ENCODE measurements at places on chromosomes 2 and 18.

GRCh38 chr18:79502782-79503181 lies 107.1 kb downstream of the NFATC1 start:
- no peak for DNase-seq

GRCh38 chr2:73851274-73851673 lies 22.5 kb downstream of the STAMBP start:
- DNase-seq, result no peak

- DNase-seq, result no peak
Measured at GRCh38 chr18:24669502-24669901, 209.1 kb downstream of the HRH4 start.

- DNase-seq, result no peak
Measured at GRCh38 chr2:201880579-201880978, 74.2 kb downstream of the CDK15 start.

DNA sequence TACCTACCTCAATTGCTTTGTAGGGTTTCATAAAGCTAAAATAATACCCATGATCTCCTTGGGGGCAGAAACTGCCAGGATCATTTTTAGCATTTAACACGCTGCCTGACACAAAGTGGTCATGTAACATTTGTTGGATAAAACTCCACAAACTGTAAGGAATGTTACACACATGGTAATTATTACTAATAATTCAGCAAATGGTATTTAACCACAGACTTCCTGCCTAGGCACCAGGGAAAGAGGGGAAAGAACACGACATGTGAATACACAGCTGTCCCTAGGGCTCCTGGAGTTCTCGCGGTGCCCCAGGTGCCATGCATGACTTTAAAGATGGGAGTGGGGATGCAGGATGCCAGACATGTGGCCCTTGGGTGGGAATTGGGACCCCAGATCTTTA lies 43.5 kb downstream of the ASAP2 start:
- DNase-seq, result no peak

GRCh38 chr18:26566874-26567555 lies 18.7 kb upstream of the KCTD1 start:
- no peak for DNase-seq

DNA sequence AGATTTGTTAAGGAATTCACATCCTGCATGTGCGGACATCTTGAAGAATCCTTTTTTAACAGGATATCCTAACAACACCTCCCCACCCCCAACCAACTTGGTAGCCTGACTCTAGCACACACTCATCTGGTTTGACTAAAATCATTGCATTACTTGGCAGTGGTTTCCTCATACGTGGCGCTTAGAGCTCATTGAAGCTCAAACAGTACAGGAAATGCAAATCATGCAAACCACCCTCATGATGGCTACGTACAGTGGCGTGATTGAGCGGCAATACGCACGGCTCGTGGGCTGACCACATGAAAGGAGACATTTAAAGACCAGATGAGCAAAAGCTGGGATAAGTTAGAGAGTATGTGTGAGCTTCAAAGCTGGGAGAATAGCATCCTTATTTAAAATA lies 336.2 kb downstream of the ZEB2 start:
- DNase-seq, result no peak

GRCh38 chr18:80107426-80107825 lies 1.6 kb upstream of the ADNP2 start:
- DNase-seq, result no peak

GRCh38 chr18:62751341-62751821 lies 36.0 kb downstream of the PHLPP1 start:
- no peak for DNase-seq

DNA sequence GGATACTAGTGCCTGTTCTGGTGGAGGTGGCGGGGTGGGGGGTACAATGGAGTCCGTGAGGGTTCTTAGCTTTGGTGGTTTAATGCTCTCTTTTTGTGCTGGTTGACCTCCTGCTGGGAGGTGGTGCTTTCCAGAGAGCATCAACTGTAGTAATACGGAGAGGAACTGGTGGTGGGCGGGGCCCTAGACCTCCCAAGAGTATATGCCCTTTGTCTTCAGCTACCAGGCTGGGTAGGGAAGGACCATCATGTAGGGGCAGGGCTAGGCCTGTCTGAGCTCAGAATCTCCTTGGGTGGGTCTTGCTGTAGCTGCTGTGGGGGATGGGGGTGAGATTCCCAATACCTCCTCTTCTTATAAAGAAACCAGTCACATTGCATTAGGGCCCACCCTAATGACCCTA lies 27.1 kb downstream of the CAMKMT start:
- DNase-seq, result no peak

Measured in upper lobe of right lung (tissue), 1 donor.